Foreskin fibroblast (primary cell): ENCODE measurements at places on chromosomes 2 and 18.
A peak's percentile ranks its signal among the peaks of the same experiment; 100 is the strongest.

DNA sequence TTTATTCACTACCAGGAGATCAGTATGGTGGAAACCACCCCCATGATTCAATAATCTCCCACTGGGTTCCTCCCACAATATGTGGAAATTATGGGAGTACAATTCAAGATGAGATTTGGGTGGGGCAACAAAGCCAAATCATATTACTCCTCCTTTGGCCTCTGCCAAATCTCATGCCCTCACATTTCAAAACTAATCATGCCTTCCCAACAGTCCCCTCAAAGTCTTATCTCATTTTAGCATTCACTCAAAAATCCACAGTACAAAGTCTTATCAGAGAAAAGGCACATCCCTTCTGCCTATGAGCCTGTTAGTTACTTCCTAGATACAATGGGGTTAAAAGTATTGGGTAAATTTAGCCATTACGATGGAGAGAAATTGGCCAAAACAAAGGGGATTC, 989.5 kb upstream of the CNTNAP5 start:
- no peak for DNase-seq

- no peak for DNase-seq
Observed at GRCh38 chr18:74513149-74513882, 17.2 kb downstream of the CNDP2 start.

- DNase-seq, result peak; percentile 94
Observed at GRCh38 chr2:128318776-128319464, at the start of gene HS6ST1. TSS of gene HS6ST1 (minus strand) at chr2:128318868. CDS start at chr2:128318563, 305 bp downstream.

DNA sequence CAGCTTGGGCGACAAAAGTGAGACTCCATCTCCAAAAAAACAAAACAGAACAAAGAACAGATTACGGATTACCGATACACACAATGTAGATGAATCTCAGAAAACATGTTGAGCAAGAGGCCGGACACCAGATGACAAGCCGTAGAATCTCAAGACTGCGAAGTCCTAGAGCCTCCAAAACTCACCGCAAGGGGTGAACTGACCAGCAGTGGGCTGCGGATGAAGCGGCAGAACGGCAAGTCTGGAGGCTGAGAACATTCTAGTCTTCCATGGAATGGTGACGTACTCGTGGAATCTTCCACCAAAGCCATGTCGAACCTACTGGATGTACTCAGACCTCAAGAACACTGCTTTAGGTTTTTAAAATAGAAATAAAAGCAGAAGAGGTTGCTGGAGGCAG, 198.8 kb downstream of the NDUFA10 start:
- no peak for DNase-seq

DNA sequence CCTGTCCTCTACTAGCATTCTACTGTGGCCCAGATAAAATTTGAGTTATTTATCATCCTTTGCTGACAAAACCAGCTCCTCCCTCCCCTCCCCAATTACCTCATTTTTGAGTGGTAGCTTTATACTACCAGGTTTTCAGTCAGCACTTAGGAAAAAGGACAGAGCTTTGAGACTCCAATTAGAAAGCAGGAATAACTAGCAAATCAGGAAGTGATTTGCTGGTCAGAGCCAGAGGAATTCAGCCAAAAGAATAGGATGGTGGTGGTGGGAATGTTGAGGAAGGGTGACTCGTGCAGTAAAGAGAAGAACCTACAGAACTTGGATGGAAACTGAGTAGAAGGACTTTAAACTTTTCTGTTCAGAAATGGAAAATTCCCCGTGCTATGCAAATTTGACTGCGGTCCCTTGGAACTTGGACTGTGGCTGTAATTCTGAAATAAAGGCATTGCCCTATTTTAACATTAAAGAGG, 3.7 kb downstream of the MYL12B start:
- DNase-seq, result peak; percentile 43

GRCh38 chr18:76721207-76721996, 101.0 kb upstream of the ZNF236 start:
- no peak for DNase-seq

- peak; percentile 73 for DNase-seq
Observed at GRCh38 chr2:8794923-8795825, 42.2 kb downstream of the KIDINS220 start.

- no peak for DNase-seq
Observed at GRCh38 chr2:217248312-217248935, 388.6 kb upstream of the TNP1 start.

DNA sequence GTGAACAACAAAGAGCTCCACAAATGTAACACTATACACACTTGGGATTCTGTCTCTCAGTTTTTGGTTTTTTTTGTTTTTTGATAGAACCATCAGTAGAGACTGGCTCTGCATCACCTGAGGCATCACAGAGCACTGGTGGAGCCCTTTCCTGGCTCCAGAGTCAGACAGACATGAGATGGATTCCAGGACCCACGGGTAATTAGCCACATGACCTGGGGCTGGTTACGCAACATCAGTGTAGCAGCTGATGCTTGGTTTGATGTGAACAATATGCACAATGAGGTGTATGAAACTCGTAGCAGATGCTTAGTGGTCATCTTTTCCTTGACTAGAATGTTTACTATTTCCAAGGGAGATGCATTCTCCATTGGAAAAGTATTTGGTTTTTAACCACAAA, 40.7 kb downstream of the CMPK2 start:
- DNase-seq, result peak; percentile 36

- DNase-seq, result no peak
Observed at GRCh38 chr2:194842871-194843270, 814.2 kb upstream of the SLC39A10 start.

- DNase-seq, result no peak
Observed at GRCh38 chr2:15355386-15355785, 205.7 kb downstream of the NBAS start.

DNA sequence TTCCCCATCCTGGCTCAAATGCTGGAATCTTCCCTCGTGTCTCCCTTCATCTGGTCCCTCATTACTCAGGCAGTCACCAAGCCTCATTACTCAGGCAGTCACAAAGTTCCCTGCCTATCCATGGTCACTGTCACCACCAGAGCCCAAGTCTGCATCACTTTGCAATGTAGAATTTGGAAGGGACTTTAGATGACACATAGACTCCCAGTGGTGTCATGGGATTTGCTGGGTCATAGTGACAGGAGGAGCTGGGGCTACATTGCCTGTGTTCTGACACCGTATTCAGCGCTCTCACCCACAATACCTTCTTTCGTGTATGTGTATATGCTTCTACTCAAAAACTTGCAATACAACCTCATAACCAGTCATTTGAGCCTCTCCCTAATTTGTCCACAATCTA, 2.1 kb upstream of the EMILIN1 start:
- DNase-seq, result no peak

DNA sequence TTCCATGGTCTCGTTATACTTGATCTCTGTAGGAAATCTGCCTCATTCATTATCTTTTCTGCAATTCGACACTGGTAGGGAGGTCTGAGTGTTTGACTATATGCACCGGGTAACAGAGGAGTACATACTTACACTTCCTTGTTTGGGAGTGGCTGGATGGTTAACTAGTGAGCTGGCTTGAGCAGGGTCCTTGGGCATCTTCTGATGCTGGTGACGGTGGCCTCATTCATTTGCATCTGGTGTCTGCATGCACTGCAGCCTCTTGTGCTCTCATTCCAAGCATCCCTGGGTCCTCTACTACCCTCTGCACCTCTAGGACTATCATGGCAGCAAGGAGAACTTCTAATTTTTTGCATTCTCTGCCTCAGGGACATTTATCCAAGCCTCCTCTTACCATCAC, 100.0 kb upstream of the TCF4 start:
- DNase-seq, result no peak

GRCh38 chr18:40789286-40789685, 1165.7 kb upstream of the PIK3C3 start:
- DNase-seq, result no peak

- DNase-seq, result no peak
Observed at GRCh38 chr18:77366067-77366719, 116.5 kb downstream of the GALR1 start.

DNA sequence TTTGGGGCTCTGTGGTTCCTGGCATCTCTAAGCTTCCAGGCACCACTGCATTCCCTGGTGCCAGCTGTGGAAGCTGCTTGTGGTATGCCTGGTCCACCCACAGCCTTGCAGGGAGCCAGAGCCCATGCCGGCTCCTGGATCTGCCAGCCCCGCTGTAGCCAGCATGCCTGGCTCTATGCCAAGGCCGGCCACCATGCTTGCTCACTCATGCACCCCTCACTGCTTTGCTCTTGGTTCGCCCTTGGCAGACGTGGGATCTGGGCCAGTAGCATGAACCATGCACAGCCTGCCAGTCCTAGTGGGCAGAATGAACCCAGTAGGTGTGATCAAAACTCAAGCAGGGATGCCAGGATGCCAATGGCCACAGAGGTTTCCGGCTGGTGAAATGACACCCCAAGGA, 634.2 kb upstream of the TMEFF2 start:
- DNase-seq, result peak; percentile 0

GRCh38 chr18:47915229-47915628, 15.2 kb downstream of the SMAD2 start:
- DNase-seq, result no peak

DNA sequence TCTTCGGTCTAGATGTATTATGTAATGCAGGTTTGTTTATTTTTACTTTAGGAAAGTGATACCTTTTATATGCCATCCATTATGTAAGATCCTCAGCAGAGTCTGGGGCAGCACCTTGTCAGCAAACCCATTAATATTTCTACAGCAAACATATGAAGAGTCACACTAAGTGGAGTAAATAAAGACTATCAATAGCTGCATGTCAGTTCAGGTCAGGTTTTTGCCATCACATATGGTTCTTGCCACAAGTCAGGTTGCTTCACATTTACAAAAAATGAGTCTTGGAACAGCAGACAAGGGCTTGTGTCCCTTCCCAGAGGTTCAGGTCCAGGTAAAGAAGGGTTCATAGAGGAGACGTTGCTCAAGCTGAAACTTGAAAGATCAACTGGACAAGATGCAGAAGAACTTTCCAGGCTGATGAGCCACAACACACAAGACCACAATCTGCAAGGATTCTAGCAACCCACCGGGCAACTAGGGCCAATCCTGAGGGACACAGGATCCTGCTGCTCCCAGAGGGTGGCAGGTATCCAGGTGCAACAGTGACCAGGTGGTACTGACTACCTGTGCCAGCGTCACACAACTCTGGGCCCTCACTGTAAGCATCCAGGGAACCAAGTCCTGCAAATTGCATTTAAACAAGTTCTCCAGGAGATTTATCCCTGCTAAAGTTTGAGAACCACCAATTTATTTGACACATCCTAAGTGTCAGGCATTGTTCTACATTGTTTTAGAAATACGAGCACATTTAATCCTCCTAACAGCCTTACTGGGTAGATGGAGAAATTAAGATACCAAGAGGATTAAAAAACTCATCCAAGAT, 215.8 kb downstream of the ALPK2 start:
- no peak for DNase-seq

- DNase-seq, result no peak
Observed at GRCh38 chr2:30180226-30180625, 33.4 kb downstream of the YPEL5 start.

DNA sequence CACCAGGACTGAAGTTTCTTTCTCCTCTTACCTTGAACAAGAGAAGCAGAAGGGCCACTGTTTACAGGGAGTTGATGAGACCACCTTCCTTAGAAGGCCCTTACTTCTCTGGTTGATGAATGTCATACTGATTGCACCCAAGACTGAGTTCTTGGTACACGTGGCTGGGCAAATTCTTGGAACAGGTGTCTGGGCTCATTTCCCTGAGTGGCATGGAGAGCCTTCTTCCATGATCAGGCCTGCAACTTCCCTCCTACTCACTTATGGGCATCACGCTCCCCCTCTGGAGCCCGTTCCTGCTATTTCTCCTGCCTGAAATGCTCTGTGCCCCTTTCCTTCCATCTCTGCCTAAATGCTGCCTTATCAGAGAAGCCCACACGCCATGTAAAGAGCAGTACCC, 110.3 kb downstream of the PTPRM start:
- DNase-seq, result no peak

GRCh38 chr2:58194458-58194857, 46.7 kb downstream of the FANCL start:
- DNase-seq, result no peak

DNA sequence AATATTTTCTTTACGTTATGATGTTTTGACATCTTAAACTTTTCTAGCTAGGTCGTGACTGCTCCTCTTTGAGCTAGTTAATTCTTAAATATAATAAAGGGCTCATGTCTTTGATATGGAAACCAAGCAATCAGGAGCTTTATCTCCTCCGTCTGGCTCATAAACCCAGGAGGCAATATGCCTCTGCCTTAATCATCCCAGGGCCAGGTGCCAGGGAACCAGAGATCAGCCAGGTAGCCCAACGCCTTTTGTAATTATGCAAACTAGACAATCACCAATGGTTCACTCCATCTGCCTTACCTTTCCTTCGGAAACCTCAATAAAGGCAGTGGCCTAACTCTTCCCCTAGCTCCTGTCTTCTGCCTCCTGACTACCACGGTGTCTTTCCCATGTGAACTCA, 213.7 kb downstream of the KCNJ3 start:
- no peak for DNase-seq

DNA sequence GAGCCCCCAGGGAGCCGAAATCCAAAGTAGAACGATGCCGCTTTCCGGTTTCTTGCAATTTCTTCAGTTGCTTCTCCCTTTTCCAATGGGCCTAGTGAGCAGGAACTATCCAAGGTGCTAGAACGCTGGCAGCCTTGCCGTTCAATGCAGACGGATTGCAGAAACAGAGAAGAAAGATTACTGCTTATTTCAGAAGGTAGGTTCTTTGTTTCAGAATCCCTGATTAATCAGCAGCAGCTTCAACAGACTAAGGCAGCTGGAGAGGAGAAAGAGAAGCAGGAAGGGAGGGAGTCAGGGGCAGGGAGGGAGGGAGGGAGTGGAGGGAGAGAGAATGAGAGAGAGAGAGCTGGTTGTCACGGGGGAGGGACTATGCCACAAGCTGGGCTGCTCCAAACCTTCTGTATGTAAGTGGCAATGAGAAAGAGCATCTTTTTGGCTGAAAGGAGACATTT, 576 bp downstream of the NYAP2 start:
- DNase-seq, result peak; percentile 79

GRCh38 chr2:119106301-119106897, 52.2 kb downstream of the C1QL2 start:
- peak; percentile 15 for DNase-seq

GRCh38 chr18:44048846-44049245, 631.8 kb upstream of the SETBP1 start:
- no peak for DNase-seq

- DNase-seq, result no peak
Observed at GRCh38 chr18:71242981-71243380, 954.1 kb downstream of the SOCS6 start.

- no peak for DNase-seq
Observed at GRCh38 chr2:60071490-60071831, 482.0 kb downstream of the BCL11A start.

DNA sequence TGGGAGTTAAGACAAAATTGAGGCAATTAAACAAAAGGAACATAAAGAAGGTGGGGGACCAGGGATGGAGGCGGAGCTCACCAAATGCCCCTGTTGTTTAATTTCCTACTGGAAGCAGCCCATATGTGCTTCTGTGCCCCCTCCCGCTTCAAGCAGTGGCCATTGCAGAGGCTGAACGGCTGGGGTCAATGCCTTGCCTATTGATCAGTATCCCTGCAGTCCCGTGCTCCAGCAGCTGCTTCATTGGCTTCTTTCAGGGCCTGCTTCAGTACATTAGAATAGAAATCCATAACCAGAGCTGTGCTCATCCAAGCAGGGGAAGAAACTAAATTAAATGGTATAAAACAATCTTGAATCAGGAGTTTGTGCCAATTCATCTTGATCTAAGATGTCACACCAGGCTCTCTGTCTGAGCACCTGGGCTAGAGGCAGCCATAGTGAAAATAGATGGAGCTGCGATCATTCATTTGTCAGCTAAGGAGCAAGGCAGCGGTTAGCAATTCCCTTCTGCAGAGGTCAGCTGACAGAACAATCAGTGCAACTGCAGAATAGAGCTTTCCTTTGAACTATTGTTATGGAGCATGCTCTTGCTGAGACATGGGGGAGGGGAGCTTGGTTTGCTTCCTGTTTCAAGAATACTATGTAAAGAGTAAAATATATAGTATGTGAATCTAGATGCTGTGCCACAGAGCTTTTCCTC, 222.4 kb downstream of the WDR7 start:
- no peak for DNase-seq
